Neural crest cell (in vitro differentiated cells): ENCODE measurements at places on chromosomes 3 and 15. TPM values are rescaled to one million over a fixed set of nuclear protein-coding genes. Genes with fewer than 3 reads are reported as not detected.

- no peaks in the 10 kb centered on the region for H3K36me3 ChIP-seq
- H3K27me3 ChIP-seq = no peaks in the 10 kb centered on the region
- H3K4me3 ChIP-seq = no peak overlapping the region
- no peaks in the 10 kb centered on the region for H3K4me1 ChIP-seq
These were observed 639.6 kb upstream of the CBLB start for GRCh38 chr3:106508331-106508893.

The DHFR2 gene
- 5.2 and 6.6 TPM in 2 replicates for total RNA-seq

The PCSK6 gene
- total RNA-seq = 4.5 and 5.4 TPM in 2 replicates

The PPP1R14D gene
- not detected in 2 replicates for total RNA-seq

The CTXN2 gene
- 0.18 and 0.26 TPM in 2 replicates for total RNA-seq
